ENCODE measurements at places on chromosomes 3 and 15.

GRCh38 chr15:99431661-99432091 lies 134.1 kb upstream of the MEF2A start:
- no peak for DNase-seq

DNA sequence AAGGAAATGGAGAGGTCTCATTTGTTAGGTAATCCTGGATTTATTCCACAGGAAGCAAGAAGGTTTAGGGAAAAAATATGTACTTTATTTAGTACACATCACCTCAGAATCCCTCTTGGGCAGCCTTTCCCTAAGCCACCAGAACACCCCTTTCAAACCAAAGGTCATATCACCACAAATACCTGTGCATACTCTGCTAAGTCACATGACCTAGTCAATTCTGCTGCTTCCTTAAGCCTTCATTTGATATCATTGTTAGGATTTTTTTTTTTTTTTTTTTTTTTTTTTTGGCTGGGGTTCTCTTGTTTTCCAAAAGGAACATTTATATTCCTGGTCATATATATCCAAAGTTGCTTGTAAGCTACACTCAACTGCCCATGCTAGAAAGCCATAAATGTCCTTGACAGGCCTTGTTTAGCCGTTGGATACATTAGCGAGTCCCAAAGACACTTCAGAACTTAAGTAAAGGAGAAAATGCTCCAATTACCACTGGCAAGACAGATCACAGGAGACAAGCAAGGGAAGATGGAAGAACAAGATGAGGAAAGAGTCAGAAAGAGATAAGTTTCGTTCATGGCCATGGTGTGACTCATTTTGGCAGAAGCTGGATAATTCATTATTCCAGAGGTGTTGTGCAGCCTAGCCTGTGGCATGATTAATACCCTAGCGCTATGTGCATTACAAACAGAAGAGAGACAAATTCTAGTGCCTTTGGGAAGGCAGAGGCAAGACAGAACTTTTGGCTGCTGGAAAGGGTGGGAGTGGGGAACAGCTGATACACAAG lies 155.6 kb upstream of the SLC2A2 start:
- DNase-seq, result no peak

GRCh38 chr3:12750658-12751071 lies 8.4 kb downstream of the TMEM40 start:
- peak; percentile 15 for DNase-seq

GRCh38 chr15:57411945-57412768 lies 35.9 kb downstream of the CGNL1 start:
- DNase-seq, result no peak

GRCh38 chr3:143716731-143717130 lies 131.5 kb downstream of the SLC9A9 start:
- DNase-seq, result no peak

DNA sequence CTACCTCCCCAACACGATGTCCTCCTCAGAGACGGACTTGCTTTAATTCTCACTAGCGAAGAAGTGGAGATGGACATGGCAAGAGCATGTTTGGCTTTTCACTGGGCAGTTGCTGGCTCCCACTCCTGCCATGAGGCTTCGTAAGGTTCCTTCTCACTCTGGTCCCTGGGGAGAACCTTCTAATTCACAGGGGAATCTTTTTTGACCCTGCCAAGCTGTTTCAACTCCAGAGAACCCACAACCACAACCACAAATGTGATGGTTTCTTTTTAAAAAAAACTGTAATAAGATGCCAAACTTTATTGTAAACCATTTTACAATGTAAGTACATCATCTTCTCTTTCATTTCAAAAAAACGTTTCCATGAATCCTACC lies 1.6 kb upstream of the MUSTN1 start:
- DNase-seq, result no peak

DNA sequence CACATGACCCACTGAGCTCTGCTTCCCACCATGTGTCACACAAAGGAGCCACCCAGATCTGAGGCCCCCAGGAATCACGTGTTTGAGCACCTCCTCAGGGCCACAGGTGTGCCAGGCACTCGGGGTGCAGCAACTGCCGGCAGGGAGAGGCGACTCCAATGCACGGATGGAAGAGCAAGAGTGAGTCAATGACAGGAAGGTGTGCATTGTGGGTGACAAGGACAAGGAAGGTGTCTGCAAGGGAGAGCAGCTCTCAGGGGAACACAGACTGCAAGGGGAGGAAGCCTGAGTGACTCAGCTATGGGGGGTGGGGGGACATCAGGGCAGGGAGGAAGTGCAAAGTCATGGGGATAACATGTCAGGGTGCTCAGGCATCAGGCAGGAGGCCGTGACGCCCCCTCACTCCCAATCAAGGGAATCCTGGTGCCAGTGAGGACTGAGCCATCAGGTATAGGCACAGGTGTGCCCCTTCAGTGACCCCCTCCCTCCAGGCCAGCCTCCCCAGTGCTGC lies 67.4 kb downstream of the NUP210 start:
- DNase-seq, result peak; percentile 28

- DNase-seq, result no peak
These were observed 17.3 kb downstream of the ESYT3 start for GRCh38 chr3:138451595-138452162.

DNA sequence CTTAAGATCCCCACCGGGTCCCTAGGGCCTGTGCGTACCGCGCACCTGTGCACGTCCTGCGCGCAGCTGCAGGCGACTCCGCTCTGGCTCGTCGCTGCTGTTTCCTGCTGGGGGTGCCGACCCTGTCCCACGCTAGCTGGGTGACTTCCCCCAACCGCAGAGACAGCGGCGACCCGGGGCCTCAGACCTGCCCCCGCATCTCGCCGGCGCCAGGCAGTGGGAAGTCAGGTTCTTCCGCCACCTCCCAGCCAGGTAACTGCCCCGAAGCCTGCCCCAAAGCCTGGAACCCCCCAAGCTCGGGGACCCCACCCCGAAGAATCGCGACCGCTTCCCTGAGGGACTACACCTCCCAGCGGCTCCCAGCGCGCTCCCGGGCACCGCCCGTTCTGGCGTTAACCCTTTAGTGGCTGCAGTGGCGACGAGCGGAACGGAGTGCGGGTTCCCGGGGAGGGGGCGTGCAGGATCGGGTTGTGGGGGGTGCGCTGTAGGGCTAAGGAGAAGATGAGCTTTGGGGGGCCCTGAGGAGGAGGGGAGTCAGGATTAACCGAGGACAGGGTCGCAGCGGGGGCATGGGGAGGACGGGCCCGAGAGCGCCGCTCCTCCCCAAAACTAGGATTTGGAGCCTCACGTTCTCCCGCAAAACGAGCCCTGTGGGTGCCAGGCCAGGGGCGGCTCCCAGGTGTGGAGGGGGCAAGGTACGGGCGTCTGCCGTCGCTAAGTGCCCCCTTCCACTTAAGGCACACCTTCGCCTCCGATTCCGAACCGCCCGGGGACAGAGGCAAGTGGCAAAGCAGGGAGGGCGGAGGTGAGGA lies 589 bp downstream of the NEIL1 start:
- no peak for DNase-seq

GRCh38 chr3:134258761-134259347 lies 8.2 kb upstream of the RYK start:
- DNase-seq, result peak; percentile 28

- DNase-seq, result no peak
These were observed 22.5 kb downstream of the TTC21A start for GRCh38 chr3:39130026-39130425.

DNA sequence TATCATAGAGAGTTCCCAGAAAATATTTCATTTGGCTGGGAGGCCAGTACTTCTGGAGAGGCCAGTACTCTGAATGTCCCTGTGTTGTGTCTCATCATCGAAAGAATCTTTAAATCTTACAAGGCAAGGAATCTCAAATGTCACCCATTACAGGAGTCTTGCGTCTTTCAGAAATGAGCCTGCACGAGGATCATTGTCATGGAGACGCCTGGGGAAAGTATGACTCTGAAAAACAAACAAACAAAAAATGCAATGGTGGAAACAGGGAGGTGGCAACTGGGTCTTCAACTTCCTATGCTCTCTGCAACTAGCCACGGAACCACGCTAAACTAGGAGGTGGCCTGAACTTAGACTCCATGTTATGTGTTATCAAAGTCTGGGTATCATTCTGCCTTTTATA lies 804.6 kb downstream of the EPHA3 start:
- DNase-seq, result no peak
